ENCODE measurements at places on chromosomes 7 and 10.

- no peak for DNase-seq
Observed at GRCh38 chr7:103521937-103522336, 75.9 kb upstream of the SLC26A5 start.

- no peak for DNase-seq
Observed at GRCh38 chr10:35581655-35582054, 23.5 kb upstream of the GJD4 start.

- DNase-seq, result no peak
Observed at GRCh38 chr10:306675-307185, 171.5 kb downstream of the ZMYND11 start.

- no peak for DNase-seq
Observed at GRCh38 chr10:111599943-111600342, 523.1 kb downstream of the ADRA2A start.

DNA sequence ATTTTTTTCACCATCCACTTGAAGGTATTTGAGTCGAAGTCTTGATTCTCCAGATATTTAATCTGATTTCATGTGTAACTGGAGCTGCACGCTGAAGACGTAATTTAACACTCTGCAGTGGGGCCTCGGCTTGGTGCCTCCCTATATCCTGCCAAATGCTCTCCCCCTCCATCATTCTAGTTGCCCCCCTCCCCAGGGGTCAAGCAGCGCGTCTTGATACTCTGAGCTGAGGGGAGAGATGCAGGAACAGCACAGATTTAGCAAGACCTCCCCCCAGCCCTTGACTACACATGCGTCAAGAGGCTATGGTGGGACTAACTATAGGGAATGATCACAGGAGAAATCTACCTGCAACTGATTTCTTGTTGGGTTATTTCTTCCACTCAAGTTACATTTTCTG lies 85.8 kb downstream of the PRPF18 start:
- DNase-seq, result no peak

DNA sequence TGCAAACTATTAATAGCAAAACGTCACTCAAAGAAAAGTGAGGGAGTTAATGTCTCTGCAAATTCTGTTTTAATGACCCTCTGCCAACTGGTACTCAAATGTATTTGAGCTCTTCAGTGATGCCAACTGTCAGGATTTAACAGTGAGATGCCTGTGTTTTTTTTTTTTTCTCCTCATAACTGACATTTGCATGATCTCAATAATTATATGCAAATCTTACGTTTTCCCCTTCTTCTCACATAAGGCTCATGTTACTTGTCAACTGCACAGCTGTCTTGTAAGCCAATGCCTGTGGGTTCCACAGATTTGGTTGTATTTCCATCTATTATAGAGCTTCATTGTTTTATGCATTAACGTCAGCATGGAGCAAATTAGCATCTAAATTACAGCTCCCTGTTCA lies 38.2 kb downstream of the PPP1R3A start:
- no peak for DNase-seq
